ENCODE measurements at places on chromosomes 16 and 17.

DNA sequence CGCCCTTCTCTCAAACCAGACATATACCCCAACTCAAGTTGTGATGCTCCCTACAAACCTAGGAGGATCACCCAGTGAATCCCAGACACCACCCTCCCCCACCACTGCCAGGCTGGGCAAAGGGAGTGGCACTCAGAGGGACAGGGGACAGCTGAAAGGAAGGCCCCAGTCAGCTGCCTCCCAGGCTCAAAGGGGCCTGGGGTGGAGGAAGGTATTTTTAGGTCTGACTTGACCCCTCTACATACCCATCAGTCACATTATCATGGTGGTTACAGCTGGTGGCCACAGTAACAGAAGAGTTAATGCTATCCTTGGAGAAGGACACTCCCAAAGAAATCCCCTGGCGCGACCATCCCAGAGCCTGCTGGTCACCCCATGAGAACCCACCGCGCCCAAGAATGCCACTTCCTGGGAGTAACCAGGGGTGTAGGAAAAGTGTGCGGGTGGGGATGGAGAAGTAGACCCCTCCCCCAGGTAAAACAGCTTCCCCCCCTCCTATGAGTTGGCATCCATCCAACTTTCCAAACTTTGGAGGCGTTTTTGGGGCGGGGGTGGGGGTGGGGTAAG is 1.1 kb downstream of the CACNB1 start:
- DNase-seq = no peak

DNA sequence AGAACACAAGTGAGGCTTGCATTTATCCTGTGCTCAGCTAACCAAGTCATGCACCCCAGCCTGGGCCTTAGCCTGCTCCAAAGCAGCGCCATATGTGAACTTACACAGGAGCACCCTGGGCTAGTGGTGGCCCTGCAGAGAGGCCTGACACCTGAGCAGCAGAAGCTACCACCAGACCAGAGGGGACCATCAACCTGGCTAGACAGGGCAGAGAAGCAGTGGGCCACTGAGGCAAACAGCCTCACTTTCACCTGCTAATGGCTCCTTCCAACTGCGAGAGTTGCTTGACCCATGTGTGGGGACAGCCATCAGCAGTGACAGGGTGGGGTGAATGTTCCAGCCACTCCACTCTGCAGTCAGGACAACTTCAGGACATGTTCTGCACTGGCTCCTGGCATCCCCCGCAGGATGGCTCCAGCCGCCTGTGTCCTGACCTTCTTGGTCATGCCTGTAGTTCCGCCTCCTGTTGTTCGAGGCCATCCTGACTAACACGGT is 2.9 kb upstream of the C16orf95 start:
- no peak for DNase-seq

DNA sequence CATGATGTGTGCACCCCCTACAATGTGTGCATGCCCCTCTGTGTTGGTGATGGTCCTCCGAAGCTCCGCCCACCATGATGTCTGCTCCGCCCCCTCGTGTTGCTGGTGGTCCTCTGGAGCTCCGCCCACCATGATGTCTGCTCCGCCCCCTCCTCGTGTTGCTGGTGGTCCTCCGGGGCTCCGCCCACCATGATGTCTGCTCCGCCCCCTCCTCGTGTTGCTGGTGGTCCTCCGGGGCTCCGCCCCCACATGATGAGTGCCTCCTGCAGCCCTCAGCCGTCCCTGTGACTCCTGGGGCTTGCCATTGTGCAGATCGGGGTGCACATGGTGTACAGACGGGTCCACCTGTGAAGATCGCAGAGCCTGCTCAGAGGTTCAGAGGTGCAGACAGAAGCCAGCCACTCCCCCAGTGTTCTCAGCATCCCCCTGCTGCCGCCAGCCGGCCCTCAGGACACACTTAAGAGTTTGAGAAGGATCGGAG is 129.1 kb upstream of the CHMP6 start:
- no peak for DNase-seq

DNA sequence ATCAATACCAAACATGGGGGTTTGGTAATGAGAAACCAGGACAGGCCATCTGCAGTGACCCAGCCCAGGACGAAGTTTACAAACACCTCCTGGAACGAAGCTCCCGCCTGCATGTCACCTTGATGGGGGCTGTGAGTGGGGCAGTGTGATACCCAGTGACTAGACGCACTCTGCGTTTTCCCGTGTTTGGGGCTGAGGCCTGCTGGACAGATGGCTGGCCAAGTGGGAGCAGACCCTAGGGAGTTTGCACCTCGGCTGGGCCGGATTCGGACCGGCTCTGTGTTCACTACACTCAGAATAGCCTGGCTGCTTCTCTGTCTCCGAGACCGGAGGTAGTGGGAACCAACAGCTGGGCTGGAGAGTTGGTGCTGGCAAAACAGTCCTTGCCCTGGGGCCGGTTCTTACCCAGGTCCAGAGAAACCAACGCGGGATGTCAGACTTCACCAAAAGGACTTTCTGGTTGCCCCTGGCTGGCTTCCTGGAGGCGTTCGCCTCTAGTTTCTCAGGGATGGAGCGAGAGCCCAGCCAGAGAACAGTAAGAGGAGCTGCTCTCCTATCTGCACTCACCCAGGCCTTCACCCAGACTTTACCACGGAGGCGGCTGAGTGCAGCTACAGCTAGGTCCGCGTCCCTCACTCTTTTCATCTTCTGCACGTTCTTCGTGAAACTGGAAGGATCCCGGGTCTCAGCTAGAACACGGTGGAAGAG is 20.4 kb downstream of the CARHSP1 start:
- DNase-seq = no peak

DNA sequence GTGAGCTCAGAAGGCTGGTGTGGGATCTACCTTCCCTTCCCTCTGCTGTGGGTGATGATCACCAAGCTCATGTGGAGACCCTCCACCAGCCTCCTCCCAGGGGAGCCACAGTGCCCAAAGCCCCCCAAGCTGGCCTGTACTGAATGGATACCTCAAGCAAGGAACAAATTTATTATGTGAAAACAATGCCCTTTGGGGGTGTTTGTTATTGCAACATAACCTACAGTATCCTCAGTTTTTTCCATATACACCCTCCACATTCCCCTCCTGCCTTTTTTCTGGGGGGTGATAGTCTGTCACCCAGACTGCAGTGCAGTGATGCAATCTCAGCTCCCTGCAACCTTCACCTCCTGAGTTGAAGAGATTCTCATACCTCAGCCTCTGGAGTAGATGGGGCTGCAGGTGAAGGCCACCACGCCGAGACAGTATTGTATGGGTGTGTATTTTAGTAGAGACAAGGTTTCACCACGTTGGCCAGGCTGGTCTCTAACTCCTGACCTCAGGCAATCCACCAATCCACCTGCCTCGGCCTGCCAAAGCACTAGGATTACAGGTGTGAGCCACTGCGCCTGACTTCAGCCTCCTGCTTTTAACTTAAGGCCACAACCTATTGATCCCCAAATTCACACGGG is 215.9 kb downstream of the CPPED1 start:
- DNase-seq = no peak

GRCh38 chr17:83199500-83200201 is 120.2 kb downstream of the METRNL start:
- DNase-seq = no peak

- DNase-seq = no peak
These were observed 81.7 kb downstream of the ZDHHC7 start for GRCh38 chr16:84929421-84930297.
